Bronchus fibroblast of lung (primary cell): ENCODE measurements at places on chromosomes 6 and 20. TPM values are rescaled to one million over a fixed set of nuclear protein-coding genes. Genes with fewer than 3 reads are reported as not detected.

UTRN gene
- total RNA-seq: 21.3 and 38.8 TPM in 2 replicates

MOG gene
- total RNA-seq: not detected in 2 replicates

UBD gene
- not detected in 2 replicates for total RNA-seq

STX11 gene
- 0.50 and 1.2 TPM in 2 replicates for total RNA-seq

BRD2 gene
- total RNA-seq: 85.8 and 87.9 TPM in 2 replicates

TCF21 gene
- 9.8 and 12.5 TPM in 2 replicates for total RNA-seq

POPDC3 gene
- 5.5 and 7.7 TPM in 2 replicates for total RNA-seq

ARHGAP40 gene
- total RNA-seq: not detected in 2 replicates

TBP gene
- total RNA-seq: 16.0 and 17.8 TPM in 2 replicates

MAP7 gene
- total RNA-seq: 0.15 and 0.34 TPM in 2 replicates

TMEM74B gene
- total RNA-seq: not detected in 2 replicates

PSORS1C2 gene
- not detected in 2 replicates for total RNA-seq

RRAGD gene
- total RNA-seq: under 0.01 and 0.17 TPM in 2 replicates

ZC2HC1B gene
- not detected in 2 replicates for total RNA-seq
